ENCODE measurements at places on chromosomes 2 and 18.

DNA sequence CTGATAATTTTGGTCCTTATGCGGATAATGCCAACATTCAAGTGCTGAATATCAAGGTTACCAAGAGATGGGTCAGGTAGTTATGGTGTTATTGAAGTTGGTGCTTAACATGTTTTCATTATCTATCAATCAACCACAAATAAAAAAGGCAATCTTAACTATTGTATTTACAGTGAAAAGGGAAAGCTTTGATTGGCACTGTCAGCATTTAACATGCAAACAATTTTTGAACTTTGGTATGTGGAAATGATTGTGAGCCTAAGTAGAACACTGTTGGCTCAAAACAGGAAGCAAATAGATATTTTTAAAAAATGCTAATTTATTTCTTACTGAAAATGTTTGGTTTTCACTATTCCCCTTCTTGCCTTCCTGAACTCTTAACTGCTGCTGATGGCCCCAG lies 21.9 kb downstream of the APLF start:
- no peak for DNase-seq

DNA sequence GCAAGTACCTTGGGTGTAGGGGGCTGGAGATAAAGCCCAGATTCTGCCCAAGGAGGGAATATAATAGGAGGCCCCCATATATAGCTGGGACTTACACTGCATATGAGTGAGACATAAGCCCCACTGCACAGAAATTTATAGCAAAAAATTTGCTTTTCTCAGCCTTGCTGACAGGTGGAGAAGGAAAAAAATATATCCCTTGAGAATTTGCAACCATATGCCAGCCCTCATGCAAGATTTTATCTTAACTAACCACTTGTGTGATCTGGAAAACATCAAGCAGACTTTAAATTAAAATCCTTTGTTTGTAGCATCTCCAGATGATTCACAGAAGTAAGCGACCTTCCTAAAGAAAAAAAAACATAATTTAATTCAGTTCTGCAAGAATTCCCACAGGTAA lies 288.2 kb downstream of the BCL2 start:
- no peak for DNase-seq

- DNase-seq, result no peak
Observed at GRCh38 chr18:48757906-48758305, 192.9 kb downstream of the SMAD7 start.

DNA sequence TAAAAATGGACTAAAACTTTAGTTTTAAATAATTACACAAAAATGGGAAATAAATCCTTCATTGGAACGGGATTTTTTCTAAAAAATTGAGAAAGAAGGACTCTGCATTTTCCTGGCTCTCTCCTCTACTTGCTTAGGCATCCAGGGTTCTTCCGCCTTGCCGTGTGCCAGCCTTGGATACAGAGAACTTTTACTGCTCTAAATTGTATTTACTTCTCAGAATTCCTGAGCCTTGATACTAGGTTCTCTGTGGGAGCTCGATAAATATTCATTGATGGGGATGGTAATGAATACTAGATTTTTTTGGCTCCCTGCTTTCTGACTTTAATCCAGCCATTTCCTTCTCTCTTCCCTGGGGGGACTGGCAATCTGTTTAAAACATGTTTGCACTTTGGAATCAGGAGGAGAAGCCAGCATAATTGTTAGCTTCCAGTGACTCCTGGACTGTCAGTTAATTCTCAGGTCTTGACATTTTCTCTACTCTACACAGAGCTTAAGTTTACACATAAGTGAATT lies 746.1 kb upstream of the LRRTM1 start:
- no peak for DNase-seq

DNA sequence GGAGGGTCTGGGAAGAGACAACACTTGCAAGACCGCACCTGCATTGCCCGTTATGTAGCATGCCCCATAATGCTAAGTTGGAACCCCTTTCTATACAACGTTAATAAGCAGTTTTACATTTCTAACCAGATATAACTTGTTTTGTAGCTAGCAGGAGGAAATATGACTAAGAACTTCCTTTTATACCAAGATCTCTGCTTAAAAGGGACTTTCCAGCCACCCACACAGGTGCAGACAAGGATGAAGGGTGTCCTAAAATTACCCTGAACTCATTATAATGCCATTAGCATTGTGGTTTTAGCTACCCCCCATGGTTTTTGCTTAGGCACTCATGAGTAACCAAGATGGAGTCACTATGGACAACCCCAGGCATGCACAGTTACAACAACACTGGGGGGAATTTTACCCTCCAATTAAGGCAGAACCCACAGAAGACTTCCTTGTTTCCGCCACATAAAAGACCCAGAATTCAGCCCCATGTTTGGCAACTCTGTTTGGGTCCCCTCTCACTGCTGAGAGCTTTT lies 362.8 kb downstream of the CBLN2 start:
- DNase-seq, result no peak

DNA sequence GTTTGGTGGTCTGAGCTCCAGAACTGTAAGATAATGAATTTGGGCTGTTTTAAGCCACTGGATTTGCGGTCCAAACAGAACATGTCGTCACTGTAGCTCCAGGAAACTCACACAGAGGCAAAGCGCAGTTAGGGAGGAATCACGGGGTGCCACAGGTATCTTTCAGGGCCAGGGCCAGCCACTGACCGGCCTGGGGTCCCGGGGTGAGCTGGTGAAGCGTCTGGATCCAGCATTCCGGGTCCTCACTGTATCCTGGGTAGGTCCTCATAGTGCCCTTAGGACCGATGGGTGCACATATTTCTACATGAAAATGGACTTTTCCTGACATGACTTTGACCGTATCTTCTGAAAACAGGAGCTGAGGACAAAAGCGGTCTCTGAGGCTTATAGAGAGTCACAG lies 196.0 kb upstream of the HDAC4 start:
- no peak for DNase-seq

DNA sequence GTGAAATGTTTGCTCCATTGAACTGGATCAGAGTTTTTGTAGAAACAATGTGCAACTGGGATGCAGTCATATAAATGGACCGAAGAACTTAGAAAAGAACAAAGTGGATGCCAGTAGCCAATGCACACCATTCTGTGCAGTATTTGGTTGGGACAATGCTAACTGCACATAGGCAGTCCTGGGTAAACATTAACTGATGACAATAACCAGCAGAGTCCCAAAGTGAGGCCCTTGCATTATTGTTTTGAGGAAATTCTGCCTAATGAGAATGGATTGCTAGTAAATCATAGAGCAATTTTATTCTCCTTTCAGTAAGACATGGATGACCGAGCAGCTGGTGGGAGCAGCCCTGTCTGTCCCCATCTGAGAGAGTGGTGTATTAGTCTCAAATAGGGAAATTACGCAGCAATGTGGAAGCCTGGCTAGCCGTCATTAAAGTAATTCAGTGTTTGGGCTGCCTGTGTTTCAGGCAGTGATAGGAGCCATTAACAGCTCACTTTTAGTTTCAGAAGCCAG lies 94.9 kb downstream of the KCTD1 start:
- DNase-seq, result no peak

DNA sequence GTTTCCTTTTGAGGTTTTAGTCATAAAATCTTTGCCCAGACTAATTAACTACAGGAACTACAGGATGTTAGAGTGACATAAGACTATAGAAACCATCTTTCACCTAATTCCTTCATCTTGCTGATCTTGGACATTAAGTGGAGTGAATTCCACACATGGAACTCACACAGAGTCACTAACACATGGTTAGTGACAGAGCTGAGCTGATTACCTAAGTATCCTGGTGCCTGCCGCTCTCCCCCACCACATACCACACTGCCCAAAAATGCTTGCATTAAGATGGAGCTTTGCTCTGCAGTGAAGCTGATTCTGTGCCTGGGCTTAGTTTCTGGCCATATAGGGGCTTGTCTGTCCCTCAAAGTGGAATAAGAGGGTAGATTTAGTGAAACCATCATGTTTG lies 332.9 kb upstream of the NT5C1B start:
- DNase-seq, result no peak

DNA sequence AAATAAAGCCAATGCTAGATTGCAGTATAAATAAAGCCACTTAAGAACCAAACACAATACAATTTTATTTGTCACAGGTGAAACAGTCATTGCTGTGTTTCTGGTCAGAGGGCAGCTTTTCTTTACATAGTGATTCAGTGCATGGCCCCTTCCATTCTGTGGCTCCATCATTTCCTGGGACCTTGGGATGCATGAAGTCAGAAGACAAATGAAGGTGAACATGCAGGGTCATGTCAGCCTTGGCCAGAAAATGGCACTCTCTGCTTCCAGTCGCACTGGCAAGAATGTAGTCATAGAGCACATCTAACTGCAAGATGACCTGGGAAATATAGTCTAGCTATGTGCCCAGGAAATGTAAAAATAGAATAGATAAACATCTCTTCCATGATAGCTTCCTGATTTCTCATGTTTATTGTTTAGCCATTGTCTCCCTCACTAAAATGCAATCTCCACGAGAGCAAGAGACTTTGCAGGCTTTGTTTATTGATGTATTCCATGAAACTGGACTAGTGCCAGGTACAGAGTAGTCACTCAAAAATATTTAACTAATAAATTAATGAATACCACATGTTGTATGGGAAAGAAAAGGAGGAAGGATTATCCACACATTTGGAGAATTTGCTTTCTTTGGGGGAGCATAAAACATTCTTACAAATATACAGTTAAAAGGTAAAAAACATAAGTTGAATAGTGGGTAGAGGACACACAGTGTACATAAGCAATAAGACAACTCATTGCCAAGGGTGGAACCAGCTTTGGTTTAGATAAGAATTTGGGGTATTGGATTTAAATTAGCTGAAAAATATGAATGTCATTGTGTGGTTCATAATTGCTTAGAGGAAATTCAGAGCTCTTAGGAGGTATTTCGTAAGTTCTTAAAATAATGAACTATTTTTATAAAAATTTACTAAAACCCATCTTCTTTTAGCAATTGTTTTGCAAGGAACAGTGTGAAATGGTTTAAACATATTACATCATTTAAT lies 343.8 kb downstream of the PID1 start:
- no peak for DNase-seq

GRCh38 chr2:174485788-174486562 lies 854 bp downstream of the GPR155 start:
- DNase-seq, result peak; percentile 41

DNA sequence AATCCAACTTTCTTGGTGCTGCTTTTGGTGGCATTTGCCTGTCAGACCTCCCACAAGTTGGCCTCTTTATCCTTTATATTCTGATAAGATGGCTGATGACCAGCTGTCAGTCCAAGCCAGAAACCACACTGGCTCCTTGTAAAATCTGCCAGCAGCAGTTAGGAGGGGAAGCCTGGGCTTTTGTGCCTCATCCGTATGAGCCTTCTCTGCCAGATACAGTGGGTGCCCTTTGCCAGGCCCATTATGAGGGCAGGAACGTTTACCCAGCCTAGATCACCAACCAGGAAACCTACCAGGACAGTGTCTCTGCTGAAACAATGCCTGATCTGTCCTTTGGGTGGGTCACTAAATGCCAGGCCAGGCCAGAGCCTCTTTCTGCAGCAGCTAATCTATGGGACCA lies 202.9 kb upstream of the SP5 start:
- no peak for DNase-seq

DNA sequence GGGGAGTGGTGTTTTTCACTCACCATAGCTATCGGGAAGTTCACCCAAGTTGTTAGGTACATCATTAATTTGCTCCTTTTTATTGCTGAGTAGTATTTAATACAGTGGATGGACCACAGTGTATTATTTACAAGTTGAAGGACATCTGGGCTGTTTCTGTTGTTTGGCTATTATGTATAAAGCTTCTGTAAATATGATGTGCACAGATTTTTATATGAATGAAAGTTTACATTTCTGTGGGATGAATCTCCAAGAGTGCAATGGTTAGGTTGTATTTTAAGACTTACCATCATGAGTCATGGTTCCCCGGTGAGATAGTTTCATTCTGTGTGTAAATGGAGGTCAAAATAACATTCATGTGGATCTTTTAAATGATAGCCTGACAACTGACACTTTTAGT lies 337.4 kb downstream of the PTPRM start:
- DNase-seq, result peak; percentile 78

GRCh38 chr2:17733599-17733998 lies 20.0 kb downstream of the SMC6 start:
- no peak for DNase-seq

GRCh38 chr2:39136799-39137198 lies 15.9 kb upstream of the SOS1 start:
- no peak for DNase-seq

GRCh38 chr2:74291218-74291544 lies 52.0 kb downstream of the SLC4A5 start:
- no peak for DNase-seq
